ENCODE measurements at places on chromosomes 11 and 22.

- DNase-seq = no peak
These were observed 8.0 kb upstream of the NUP160 start for GRCh38 chr11:47856186-47856585.

GRCh38 chr11:86802601-86803051 lies 2.3 kb downstream of the PRSS23 start:
- DNase-seq = no peak

DNA sequence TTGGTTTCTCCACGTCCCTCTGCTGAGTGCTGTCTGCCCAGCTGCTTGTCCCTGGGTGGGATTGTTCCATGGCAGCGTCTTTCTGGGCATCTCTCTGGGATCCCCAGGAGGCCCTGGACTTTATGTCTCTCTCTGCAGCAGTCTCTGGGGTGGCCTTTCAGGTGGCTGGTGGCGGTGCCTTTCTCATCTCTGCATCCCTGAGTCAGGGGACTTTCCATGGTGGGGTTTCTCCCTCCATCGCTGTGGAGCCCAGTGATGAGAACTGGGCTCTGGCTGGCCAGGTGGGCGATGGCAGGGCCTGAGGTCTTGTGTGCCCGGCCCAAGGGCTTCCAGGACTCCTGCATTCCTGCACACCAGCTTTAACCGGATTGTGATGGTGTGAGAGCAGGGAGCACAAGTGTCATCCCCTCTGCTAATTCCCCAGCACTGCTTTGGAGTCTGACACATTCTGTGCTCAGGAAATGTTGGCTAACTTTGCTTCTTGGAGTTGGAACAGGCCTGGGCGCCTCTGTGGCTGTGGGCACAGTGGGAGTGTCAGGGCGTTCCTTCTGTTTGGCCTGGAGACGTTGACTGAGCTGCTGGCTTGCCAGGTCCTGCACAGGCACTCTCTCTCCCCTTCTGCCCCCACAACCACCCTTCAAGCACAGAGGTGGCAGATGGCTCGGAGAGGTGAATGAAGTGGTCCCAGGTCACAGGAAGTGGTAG lies 27.9 kb downstream of the FAM83F start:
- no peak for DNase-seq

GRCh38 chr11:69403556-69404215 lies 77.8 kb upstream of the LINC01488 start:
- DNase-seq = no peak

DNA sequence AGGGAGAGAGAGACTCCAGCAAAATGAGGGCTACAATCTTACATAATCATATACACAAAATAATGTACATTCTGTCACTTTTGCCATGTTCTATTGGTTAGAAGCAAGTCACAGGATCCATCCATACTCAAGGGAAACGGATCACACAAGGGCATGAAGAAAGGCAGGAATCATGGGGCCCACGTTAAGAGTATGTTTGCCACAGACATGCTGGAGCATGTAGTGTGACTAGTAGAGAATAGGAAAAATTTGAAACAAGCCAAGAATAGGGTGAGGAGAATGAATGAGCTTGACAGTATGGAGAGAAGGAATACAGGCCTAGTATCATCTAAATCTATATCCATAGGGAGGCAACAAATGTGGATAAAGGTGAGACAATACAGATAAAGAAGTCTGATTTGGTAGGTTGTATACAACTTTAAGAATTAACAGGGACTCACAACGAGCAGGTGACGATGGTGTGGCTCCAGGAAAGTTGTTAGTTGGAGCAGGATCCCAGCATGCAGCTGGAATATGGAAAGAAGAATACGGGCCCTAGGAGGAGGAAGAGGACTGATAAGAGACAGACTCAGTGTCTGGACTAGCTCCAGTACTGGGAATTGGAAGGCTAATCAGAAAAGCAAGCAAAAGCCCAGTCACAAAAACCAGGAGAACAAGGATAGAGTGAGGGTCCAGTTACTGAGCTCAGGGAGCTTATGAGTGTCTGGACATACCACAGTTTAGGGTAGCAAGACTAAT lies 301.7 kb upstream of the PITPNB start:
- DNase-seq = no peak

Data from hypothalamus (tissue), 51 donors.